GM12878 (cell line): ENCODE measurements at places on chromosomes 6 and 20. TPM values are rescaled to one million over a fixed set of nuclear protein-coding genes. Genes with fewer than 3 reads are reported as not detected.

The HNF4A gene
- 0.16 and 0.21 TPM in 2 replicates for total RNA-seq

The POU3F2 gene
- not detected in 2 replicates for total RNA-seq

The ASIP gene
- not detected in 2 replicates for total RNA-seq

The DEF6 gene
- total RNA-seq = 58.1 and 66.3 TPM in 2 replicates

The SOBP gene
- total RNA-seq = 0.56 and 0.96 TPM in 2 replicates

The PSORS1C2 gene
- not detected in 2 replicates for total RNA-seq

The SCGN gene
- not detected in 2 replicates for total RNA-seq

The IYD gene
- 0.24 TPM in 1 of 2 replicates, not detected in the other for total RNA-seq

The SSR1 gene
- 131 and 132 TPM in 2 replicates for total RNA-seq

The SLX4IP gene
- 5.9 and 6.4 TPM in 2 replicates for total RNA-seq
